ENCODE measurements at places on chromosomes 16 and 17.

GRCh38 chr17:12024327-12024726 lies 3.6 kb downstream of the MAP2K4 start:
- DNase-seq, result no peak

DNA sequence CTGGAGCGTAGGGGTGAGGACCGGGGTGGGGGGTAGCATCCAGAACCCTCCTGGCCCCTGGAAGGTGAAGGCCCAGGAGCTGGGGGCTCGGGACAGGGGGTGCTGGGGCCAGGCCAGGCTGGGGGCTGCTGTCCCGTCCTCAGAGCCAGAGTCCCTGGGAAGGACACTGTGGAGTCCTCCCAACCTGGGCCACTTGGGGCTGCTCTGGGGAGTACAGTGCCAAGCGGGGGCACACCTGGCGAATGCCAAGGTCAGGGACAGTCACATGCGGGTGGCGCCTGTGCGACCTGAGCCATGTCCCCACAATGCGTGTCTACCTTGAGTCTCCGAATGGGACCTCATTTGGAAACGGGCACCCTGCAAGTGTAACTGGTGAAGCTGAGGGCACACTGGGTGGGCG lies 1.2 kb upstream of the PERCC1 start:
- DNase-seq, result no peak

- no peak for DNase-seq
These were observed 6.0 kb upstream of the CHD3 start for GRCh38 chr17:7882629-7883028.

DNA sequence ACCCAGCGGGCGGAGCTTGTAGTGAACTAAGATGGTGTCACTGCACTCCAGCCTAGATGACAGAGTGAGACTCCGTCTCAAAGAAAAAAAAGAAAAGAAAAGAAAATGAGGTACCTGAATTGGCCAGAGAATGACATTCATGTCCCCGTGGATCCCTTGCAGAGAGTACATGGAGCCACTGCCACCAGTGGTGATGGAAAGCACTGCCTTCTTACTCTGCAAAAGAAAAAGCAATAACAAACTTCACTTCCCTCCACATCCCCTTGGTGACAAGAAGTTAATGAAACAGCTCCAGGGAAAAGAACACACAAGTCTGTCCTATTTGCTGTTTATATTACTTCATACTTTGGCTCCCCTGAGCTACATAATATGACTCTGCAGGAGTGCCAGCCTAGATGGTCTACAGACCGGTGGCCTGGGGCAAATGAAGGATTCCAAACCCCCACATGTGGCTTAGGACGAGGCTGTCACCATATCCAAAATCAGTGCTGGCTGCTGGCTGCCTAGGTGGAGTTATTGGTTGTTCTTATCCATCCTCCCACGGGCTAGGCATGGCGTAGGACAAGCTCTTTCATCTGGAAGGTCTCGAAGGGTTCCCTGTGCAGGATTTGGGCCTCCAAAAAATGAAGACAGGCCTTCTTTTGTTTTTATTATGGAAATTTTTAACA lies 13.3 kb downstream of the NQO1 start:
- no peak for DNase-seq

GRCh38 chr17:80774643-80775281 lies 216.9 kb upstream of the CHMP6 start:
- DNase-seq, result peak; percentile 64

GRCh38 chr16:56789360-56789759 lies 59.4 kb downstream of the NUP93 start:
- no peak for DNase-seq

DNA sequence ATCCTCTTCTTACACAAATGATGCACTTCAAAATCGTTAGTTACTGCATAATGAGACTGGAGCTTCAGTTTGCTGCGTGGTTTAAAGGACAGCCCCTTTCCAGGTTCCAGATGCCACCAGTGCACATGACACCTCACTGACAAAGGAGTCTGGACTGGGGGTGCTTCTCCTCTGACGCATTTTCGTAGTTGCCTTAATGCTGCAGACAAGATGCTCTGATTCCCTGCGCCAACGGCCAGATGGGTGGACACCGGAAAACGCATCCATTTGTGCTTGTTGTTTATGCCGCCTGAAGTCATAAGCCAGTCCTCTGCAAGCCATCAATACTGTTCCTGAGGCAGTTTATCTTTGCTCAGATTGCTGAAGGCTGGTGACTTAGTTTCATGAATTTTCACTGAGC lies 16.0 kb downstream of the FBXO31 start:
- no peak for DNase-seq

- DNase-seq, result peak; percentile 83
These were observed at the start of gene NDRG4 for GRCh38 chr16:58499615-58500351. Gene NDRG4, plus strand, starts transcription at chr16:58500143. Its CDS starts 106 bp downstream, at chr16:58500249.

GRCh38 chr17:29870836-29871465 lies 59.1 kb downstream of the SSH2 start:
- DNase-seq, result no peak

DNA sequence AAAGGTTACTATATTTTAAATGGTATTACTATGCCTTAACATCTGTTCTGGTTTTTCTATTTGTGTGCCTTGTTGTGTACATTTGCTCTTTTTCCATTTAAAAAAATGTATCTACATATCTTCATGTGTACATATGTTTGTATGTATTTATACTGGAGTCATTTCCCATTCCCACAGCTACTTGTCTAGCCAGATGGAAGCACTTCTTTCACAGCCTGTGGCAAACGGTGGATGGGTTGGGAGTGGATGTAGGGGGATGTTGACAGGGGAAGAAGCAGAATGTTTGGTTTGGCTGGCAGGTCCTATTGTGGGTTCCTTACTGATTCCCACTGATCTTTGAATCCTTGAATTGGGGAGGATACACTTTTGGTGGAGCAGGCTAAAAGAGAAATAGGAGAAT lies 93.6 kb upstream of the CNTNAP4 start:
- no peak for DNase-seq

DNA sequence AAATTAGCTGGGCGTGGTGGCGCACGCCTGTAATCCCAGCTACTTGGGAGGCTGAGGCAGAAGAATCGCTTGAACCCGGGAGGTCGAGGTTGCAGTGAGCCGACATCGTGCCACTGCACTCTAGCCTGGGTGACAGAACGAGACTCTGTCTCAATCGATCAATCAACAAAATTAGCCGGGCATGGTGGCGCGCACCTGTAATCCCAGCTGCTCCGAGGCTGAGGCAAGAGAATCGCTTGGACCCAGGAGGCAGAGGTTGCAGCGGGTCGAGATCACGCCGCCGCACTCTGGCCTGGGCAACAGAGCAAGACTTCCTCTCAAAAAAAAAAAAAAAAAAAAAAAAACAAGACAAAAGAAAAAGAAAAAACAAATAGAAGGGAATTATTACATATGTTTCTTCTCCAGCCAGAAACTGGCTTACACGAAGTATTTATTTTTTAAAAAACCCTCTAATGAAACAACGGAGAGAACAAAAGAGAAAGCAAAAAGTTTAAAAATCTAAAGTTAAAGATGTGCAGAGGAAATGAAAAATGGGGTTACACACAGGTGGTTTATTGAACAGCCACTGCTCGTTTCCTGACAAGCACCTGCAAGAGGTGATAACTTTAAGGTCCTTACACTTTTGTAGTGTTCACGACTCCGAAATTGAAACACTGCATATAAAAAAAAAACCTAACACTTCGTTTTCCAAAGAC lies 1.4 kb downstream of the SYNRG start:
- DNase-seq, result peak; percentile 49

- no peak for DNase-seq
These were observed 59.8 kb downstream of the TIMM22 start for GRCh38 chr17:1056761-1057160.

DNA sequence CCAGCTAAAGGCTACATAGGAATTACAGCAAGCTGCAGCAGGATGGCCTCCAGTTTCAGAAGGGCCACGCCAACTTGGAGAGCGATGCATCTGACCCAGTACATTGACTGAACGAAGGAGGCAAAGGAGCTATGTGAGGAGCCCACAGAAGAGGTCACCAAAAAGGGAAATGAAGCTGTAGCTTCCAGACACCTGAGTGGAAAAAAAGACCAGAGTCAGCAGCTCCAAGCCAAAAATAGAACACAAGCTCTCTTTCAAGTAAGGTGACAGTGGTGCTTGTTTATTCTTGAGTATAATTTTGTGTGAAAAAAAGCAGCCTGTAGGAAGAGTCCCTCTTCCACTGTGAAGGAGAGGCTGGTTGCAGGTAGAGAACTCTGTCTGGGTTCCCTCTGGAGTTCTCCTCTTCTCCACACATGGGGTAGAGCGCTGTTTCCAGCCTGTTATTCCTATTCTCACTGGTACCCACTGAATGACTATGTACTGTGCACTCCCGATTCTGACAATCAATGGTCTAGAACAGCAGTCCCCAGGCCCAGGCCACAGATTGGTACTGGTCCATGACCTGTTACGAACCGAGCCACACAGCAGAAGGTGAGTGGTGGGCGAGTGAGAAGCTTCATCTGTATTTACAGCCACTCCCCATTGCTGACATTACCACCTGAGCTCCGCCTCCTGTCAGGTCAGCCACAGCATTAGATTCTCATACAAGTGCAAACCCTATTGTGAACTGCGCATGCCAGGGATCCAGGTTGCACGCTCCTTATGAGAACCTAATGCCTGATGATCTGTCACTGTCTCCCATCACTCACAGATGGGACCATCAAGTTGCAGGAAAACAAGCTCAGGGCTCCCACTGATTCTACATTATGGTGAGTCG lies 15.1 kb downstream of the CCL4 start:
- no peak for DNase-seq

DNA sequence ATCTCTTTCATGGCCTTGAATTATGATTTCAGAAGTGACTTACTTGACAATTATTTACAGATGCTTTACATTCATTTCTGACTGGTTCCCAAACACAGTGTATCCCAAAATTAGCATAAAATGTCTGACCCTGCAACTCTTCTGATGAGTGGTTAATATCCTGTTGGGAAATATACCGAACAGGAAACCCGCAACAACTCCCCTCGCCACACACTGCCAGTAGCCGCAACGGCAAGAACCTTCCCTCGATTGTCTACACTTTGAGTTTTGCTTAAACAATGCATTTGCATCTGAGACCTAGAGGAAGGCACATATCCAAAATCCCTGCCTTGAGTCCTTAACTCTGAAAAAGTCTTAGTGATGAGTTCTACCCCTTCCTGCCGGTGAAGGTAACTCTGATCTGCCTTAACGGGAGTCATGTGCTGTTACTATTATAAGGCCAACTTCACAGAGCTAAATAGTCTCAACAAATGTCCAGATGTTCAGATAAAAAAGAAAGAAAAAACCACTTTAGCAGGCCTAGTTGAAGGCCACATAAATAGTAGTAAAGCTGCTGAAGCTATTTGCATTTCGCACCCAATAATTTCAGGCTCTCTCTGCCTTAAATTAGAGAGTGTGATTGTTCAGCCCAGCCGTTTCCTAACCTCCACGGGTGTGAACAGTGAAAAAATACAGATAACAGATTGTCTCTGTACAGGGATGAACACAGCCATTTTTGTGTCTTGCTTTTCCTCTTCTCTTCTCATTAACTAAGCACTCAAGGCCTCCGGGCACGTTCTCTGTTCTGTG lies 321.1 kb downstream of the HS3ST3B1 start:
- no peak for DNase-seq
